ENCODE measurements at places on chromosomes 11 and 22.

- DNase-seq = no peak
Measured at GRCh38 chr22:29026579-29026978, 35.1 kb downstream of the C22orf31 start.

- no peak for DNase-seq
Measured at GRCh38 chr11:26551186-26551801, 20.8 kb downstream of the MUC15 start.

- DNase-seq = no peak
Measured at GRCh38 chr11:3003396-3004231, 11.5 kb upstream of the NAP1L4 start.

GRCh38 chr11:60879971-60880588 lies 12.7 kb downstream of the ZP1 start:
- no peak for DNase-seq

DNA sequence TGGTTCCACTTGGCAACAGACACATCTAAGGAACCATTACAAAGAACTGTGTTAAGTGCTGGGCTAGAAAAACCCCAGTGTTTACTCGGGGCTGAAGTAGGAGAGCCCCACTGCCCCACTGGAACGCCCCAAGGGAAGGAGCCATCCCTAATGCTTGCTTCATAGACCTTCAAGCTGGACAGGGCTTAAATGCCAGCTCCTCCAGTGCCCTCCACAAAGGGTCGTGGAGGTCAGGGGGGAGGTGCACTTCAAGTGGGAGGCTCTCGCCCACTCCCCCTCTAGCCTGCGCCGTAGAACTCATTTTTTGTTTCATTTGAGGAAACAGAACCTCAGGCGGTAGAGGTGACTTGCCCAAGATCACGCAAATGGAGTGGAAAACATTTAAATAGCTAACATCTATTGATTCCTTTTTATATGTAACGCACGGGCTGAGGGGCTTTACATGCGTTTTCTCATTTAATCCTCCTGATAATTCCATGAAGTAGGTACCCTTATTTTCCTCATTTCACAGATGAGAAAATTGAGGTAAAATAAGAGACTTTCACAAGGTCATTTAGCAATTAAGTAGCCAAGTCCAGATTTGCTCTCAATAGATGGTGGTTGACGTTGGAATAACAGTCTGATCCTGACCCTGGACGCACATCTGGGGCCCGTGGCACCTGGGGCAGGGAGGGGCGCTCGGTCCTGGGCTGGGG lies 545 bp upstream of the ZDHHC13 start:
- DNase-seq = no peak

- no peak for DNase-seq
Measured at GRCh38 chr11:101553891-101554292, 29.9 kb downstream of the TRPC6 start.

DNA sequence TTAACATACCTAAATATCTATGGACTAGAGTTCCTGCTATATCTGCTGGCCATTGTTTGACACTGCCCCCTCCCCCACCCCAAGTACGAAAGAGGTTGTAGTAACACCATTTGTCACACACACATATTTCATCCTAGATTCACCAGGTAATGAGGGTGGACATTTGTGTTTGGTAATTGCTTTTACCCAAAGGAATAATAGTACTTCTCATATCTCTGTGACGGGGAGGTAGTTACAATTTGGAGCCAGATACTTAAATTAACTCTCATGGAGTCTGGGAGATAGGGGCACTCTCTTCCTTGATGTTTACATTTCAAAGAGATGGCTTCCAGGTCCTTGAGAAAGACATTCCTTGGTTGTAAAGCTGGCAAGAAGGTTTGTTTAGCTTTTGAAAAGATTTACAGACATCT lies 38.7 kb downstream of the REXO2 start:
- DNase-seq = no peak

GRCh38 chr11:18314784-18315523 lies 7.0 kb downstream of the HPS5 start:
- no peak for DNase-seq

- DNase-seq = no peak
Measured at GRCh38 chr11:47034091-47034490, 97.5 kb downstream of the CSTPP1 start.

- no peak for DNase-seq
Measured at GRCh38 chr11:46293066-46293465, 15.6 kb downstream of the CREB3L1 start.

- no peak for DNase-seq
Measured at GRCh38 chr11:19100885-19101284, 16.1 kb upstream of the ZDHHC13 start.

GRCh38 chr11:118343981-118344515 lies at the start of gene CD3G:
TSS of gene CD3G (plus strand) at chr11:118344344. CDS start at chr11:118344424, 80 bp downstream.
- DNase-seq = peak; percentile 63

DNA sequence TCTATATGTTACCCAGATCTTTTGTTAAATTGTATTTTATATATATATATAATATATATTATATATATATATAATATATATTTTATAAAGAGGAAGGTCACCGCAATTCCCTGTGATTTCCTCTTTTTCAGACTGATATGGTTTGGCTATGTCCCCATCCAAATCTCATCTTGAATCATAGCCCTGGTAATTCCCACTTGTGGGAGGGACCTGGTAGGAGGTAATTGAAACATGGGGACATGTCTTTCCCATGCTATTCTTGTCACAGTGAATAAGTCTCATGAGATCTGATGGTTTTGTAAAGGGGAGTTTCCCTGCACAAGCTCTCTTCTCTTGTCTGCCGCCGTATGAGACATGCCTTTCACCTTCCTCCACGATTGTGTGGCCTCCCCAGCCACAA lies 157.6 kb downstream of the RAB38 start:
- DNase-seq = no peak

DNA sequence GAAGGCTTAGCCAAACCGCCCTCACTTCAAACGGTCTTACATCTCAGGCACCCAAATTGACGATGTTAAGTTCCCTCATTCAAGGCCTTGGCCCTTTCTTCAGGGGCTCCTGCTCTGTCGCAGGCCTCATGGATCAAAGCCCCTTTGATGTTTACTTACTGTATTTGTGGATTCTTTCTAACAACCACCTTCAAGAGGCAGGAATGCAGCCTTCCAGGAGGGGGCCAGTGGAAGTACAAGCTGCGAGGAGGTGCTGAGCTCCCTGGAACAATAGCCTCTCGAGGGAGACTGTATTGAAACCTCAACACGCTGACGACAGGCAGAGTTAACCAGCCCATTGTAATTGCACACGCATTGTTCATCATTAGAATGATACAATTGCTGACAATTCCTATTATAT lies 209.1 kb downstream of the ST3GAL4 start:
- no peak for DNase-seq

GRCh38 chr11:110774138-110775014 lies 62.1 kb upstream of the ARHGAP20 start:
- no peak for DNase-seq

DNA sequence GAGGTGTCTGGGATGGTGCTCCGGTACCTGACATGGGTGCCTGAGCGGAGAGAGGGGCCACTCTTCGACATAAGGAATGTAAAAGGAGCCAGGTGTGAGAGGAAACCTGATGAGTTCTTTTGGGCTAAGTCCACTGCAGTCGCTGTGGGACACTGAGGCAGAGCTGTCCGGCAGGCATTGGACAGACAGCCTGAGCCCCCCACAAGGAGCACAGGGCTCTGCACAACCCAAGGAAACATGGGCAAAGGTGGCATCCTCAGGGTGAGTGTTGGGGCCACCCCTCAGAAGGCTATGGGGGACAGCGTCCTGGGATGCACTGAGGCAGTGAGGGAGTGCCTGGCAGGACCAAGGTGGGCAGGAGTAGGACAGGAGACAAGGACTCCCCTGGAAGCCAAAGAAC lies 57.7 kb upstream of the EMID1 start:
- DNase-seq = no peak

GRCh38 chr22:46008291-46008690 lies 31.3 kb upstream of the WNT7B start:
- DNase-seq = no peak

DNA sequence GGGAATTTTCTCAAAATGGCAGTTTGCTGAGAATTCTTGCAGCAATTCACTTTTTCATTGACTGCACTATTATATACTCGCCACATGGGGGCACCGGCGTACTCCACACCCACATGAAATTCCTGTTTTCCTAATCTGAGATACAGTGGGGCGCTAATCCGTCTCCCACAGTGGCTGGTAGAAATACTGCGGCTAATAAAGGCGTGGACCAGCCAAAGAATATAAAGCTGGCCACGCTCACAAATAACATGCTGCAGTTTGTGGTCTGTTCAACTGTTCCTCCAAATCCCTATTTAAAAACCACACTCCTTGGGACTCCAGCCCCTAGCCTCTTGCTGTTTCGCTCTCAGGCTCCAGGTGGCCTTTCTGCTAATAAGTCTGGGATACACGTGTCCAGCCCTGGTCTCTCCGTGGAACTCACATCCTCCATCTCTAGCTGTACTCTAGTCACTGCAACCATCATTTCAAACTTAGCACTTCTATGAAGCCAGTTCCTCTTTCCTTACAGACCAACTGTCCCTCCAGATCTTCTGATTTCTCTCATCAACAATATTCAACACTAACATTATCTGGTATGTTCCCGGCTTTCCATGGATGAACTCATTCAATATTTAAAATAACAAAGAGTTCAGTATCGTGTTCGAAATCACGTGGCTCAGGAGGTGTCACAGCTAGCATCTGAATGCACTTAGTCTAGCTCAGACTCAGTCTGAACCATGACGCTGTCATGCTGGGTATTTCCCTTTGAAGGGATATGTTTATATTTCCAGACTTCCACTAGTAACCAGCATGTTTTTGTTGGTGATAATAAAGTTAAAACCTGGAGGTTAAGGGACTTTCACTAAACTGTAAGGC lies 22.0 kb downstream of the TBRG1 start:
- no peak for DNase-seq

GRCh38 chr11:64745189-64745520 lies 1.2 kb upstream of the RASGRP2 start:
- peak; percentile 84 for DNase-seq

GRCh38 chr11:117837070-117837776 lies 12.7 kb upstream of the FXYD2 start:
- DNase-seq = no peak

DNA sequence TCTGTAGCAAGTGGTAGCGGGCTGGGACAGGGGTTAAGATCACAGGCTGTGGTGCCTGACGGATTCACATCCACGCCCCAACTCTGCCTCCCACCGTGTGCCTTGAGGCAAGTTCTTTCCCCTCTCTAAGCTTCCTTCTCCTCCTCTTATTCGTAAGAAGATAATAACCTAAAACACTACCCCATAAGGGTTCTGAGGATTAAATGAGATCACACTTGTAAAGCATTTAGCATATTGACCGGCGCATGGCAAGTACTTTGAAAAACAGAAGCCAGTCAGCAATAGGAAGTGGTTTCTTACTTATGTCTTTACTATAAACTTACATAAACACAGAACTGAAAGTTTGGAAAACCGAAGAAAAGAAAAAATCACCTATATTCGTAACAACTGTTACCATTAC lies 15.5 kb upstream of the LMO2 start:
- DNase-seq = no peak

DNA sequence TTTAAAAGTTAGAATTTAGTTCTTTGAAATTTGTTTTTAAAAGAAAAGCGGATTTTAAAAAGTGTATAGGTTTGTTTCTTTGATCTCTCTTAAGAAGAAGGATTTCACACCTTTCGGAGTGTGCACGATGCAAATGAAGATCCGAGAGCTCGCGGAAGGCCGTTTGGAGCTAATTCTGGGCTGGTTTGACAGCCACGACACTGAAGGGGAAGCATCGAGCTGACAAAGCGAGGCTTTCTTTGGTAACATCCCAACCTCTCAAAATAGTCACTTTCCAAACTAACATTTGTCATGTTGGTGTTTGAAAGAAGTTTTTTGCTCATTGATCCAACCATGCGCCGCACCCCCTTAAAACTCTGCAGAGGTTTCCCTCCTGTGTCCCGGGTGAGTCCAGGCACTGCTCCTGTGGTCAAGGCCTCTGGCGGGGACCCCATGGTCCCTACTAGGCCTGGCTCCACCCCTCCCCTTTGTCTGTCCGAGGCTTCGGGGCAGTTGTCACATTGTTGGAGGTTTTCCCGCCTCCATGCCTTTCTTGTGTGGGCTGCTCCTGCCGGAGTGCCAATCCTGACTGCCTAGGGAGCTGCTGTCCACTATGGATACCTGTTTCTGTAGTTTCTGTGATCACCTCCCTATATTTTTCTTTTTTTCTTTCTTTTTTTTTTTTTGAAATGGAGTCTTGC lies 39.7 kb downstream of the MPPED1 start:
- DNase-seq = no peak

GRCh38 chr11:46513934-46514342 lies 79.9 kb downstream of the AMBRA1 start:
- DNase-seq = no peak

DNA sequence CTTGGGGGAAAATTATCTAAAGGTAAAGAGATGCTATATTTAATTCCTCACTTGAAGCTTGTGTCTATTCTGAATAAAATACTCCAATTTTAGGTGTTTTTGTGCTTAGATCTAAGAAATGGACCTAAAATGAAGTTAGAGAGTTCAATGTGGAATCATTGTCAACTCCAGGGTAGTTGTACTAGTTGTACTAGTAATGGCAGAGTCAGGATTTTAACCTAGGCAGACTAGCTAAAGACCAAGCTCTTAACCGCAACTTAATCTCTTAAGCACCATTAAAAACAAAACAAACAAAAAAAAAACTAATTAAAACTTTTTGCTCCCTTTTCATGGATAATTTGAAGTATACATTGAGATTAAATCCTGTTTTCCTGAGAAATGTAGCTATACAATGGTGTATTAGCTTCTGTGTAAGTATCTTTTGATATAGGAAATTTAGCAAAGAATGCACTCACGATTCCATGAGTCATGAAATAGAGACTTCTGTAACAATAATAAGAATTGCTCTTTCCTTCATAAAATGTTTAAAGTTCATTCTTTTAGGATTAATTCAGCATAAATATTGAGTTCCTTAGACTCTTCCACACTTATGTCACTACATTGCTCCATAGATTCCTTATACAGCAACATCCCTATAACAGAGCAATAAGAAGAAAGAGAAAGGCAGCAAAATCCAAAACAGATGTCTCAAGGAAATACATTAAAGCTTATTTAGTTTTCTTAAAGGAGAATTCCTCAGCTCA lies 26.5 kb upstream of the SOX6 start:
- no peak for DNase-seq

Data from activated naive CD4-positive, alpha-beta T cell treated with anti-CD3 and anti-CD28 coated beads, Interleukin-2, amount 50 U/mL, for 72 hours (primary cell).